ENCODE measurements at places on chromosomes 7 and 10. TPM values are rescaled to one million over a fixed set of nuclear protein-coding genes. Genes with fewer than 3 reads are reported as not detected.

Gene CALU
- total RNA-seq, result 63.4 TPM

DNA sequence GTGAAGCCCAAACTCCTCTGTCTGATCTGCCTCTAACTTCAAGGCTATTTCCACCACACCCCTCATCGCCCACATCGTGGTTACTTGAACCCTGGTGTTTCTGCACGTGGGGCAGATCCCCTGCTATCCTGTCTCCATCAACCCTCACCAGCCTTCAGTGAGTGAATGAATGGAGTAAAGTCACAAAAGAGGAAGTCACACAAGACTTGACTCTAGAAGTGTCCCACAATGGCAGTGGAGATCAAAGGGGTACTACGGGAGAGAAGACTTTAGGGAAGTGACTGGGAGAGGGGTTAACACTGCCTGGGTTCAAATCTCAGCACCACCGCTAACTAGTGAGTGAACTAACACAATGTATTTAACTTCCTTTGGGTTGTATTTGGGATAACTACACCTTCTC is 85.9 kb downstream of the COBL start:
- no peak for DNase-seq

GRCh38 chr7:47965456-47965855 is 14.0 kb downstream of the HUS1 start:
- no peak for DNase-seq

- DNase-seq, result no peak
Measured at GRCh38 chr7:121084748-121085336, 96.3 kb downstream of the CPED1 start.

Gene CCDC201
- 0.12 TPM for total RNA-seq

GRCh38 chr10:21926358-21926925 is 77.1 kb downstream of the DNAJC1 start:
- no peak for DNase-seq

DNA sequence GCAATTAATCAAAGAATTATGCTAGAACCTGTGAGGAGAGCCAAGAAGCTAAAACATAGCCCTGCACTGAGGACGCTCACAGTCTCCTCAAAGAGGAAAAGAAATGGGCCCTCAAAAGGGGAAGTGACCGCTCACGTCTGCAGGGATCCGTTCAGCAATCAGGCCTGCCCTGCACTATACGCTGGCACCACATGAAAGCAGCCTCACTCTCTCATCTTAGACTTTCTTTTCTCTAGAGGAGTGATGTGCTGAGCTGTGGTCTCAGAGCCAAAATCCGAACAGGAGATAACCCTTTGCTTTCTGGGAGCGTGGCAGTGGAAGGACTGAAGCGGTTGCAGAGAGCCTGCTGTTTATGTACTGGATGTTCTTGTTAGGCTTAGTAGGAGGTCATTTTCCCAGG is 6.3 kb upstream of the IL2RA start:
- no peak for DNase-seq

Gene TACC2
- 21.3 TPM for total RNA-seq

DNA sequence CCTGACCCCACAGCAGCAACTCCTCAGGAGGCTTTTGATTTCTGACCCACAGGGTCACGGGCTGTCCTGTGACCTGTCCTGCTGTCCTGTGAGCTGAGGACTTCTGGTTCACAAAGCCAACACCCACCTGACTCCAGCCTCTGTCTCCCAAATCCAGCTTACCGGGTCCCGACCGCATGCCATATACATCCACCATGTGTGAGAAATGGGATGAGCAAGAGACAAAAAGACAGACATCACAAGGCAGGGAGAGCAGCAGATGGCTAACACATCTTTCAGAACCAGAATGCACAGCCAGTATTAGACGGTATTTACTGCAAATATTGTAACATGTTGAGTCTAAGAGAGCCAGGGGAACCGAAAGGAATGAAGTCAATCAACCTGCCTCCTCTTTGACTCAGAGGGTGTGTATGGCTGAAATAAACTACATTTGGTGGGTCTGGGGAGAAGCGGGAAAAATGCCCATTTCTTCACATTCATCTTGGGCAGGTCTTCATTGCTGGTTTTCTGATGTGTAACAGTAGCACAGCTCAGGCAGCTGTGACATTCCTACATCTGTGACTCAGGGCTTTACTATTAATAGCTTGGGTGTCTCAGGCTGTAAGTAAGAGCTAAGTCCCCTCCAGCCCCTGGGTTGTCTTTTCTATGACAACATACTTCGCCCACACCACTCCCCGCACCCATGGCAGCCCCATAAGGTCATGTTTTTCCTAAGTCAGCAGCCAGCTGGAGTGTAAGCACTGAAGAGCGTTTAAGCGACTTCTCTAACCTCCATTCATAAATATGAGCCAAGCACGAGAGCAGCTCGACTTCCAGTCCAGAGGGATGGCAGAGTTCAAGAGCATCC is 25.0 kb downstream of the ABLIM1 start:
- DNase-seq, result peak; percentile 28

DNA sequence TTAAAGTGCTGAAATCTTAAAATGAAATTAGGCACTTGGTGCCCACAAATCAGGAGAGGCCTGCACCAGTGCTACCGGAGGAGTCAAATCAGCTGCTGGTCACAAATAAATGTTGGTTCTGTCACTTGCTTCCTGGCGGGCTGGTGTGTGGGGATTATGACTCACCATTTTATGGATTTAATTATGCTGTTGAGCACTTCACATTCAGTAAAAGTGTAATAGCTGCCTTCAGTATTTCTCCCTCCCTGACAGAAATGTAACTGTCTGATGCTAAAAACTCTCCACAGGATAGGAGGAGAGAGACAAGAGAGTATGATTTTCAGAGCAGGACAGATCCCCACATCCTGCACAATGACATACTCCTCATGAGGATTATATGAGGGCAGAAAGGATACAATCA is 186.0 kb downstream of the JAZF1 start:
- no peak for DNase-seq

Gene SMO
- 22.8 TPM for total RNA-seq

DNA sequence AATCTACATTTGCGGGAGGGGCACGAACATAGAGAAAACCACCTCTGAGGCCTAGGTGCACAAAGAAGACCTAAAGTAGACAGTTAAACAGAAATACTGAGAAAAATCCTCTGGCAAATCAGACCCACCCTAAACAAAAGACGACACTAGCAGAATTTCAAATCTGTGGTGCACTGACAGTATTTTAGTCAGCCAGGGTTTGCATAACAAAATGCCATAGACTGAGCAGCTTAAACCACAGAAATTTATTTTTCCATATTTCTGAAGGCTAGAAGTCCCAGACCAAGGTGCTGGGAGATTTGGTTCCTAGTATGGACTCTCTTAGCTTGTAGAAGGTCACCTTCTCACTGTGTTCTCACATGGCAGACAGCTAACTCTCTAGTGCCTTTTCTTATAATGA is 26.3 kb downstream of the IPMK start:
- DNase-seq, result no peak

Gene RPA3
- 40.6 TPM for total RNA-seq

- DNase-seq, result no peak
Measured at GRCh38 chr10:115022733-115023132, 70.4 kb upstream of the ATRNL1 start.

- no peak for DNase-seq
Measured at GRCh38 chr7:95688931-95689495, 83.3 kb upstream of the DYNC1I1 start.

Measured in testis (tissue), 5 donors.